ENCODE measurements at places on chromosomes 1 and 21.
A peak's percentile ranks its signal among the peaks of the same experiment; 100 is the strongest.

GRCh38 chr1:149903836-149904491 lies 4.6 kb downstream of the BOLA1 start:
- ATAC-seq = no peak

- no peak for ATAC-seq
Measured at GRCh38 chr1:67969446-67969845, 81.0 kb downstream of the DIRAS3 start.

GRCh38 chr1:95286479-95286878 lies 52.5 kb downstream of the RWDD3 start:
- ATAC-seq = no peak

DNA sequence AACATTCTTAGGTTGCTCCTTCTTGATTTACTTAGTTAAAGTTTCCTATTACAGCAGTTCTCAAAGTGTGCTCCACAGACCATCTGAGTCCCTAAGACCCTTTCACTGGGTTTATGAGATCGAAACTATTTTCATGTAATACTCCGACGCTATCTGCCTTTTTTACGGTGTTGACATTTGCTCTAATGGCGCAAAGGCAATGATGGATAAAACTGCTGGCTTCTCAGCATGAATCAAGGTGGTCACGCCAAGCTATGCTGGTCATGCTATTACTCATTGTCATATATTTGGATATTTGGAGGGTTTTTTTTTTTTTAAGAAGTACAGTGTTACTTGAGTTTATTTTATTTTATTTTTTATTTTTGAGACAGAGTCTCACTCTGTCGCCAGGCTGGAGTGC lies 235.1 kb downstream of the KIF26B start:
- no peak for ATAC-seq

GRCh38 chr1:201617157-201617556 lies 78.2 kb downstream of the NAV1 start:
- no peak for ATAC-seq

DNA sequence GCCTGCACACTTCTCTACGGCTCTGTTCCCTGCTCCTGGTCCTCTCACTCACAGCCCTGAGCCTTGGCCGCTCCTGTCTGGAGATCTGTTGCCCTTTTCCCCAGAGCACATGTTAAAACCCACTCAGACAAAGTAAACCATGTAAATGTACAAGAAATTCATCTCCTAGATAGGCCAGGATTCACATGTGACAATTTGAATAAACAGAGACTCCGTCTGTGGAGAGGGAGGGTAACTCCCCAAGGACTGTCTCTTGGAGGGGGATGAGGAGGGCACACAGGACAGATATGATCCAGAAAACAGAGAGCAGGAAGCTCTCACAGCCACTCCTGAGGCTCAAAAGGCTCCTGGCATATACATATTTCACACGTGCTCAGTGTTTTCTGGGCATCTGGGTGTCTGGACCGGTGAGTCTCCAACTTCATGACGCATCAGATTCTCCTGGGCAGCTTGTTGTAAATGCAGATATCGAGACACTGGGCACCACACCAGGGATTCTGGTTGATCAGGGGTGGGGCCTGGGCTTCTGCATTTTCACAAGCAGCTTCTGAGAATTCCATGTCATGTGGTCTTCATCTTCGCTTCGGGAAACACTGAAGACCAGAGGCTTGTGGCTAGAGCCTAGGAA lies 6.4 kb upstream of the KAZN start:
- ATAC-seq = no peak

DNA sequence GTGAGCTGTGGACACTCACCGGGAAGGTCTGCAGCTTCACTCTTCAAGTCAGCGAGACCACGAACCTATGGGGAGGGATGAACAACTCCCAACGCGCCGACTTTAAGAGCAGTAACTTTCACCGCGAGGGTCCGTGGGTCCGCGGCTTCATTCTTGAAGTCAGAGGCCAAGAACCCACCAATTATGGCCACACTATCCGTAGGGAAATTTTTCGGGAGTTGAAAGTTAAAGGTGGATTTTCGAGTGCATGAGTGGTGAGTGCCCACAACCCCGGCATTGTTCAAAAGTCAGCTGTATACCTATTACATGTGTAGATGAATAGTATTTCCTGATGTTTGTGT lies 19.7 kb downstream of the EXOC8 start:
- ATAC-seq = no peak

DNA sequence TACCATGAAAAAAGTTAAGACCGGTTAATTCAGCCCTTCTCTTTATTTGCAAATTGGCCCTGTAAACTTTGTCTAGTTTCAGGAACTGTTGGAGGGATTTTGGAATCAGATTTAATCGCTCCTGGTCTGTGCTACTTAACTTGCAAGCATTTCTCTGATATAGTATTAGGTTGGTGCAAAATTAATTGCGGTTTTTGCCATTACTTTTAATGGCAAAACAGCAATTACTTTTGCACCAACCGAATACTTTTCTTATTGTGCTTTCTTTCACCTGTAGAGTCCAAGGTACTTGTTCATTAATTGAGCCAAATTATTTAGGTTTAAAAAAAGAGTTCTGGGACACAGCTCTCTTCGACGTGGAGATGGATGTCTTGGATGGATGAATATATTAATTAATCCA lies 92.8 kb upstream of the HNRNPU start:
- ATAC-seq = no peak

GRCh38 chr1:121445679-121446078 lies 260.9 kb downstream of the SRGAP2C start:
- ATAC-seq = no peak

DNA sequence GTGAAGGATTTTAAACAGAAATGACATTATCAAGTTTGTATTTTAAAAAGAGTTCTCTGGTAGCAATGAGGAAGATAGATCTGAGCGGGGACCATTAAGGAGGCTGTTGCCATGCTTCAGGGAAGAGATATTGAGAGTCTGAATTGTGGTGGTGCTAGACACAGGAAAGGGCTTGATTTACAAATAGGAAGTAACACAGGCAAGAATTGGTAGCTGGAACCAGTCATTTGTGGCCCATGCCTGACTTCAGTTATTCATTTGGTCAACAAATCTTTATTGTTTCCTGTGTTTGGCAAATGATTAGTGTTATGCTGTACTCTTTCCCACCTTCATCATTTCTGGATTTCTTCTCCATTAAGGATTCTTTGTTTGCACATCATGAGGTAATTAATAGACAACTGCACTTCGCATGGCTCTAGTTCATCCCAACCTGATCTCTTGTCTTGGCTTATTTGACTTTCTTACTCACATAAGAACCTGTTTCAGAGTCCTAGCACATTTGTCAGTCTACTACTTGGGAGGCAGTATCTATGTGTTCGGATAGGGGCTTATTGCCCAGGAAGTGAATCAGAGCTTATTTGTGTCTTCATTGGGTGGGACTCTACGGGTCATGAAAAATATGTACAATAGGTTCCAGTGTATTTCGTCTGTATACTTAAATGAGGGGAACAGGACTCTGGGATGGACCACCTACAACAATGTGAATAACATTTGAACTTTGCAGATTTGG lies 32.3 kb downstream of the EEIG2 start:
- no peak for ATAC-seq

- ATAC-seq = peak; percentile 20
Measured at GRCh38 chr1:204286831-204287421, 72.8 kb downstream of the PLEKHA6 start.

DNA sequence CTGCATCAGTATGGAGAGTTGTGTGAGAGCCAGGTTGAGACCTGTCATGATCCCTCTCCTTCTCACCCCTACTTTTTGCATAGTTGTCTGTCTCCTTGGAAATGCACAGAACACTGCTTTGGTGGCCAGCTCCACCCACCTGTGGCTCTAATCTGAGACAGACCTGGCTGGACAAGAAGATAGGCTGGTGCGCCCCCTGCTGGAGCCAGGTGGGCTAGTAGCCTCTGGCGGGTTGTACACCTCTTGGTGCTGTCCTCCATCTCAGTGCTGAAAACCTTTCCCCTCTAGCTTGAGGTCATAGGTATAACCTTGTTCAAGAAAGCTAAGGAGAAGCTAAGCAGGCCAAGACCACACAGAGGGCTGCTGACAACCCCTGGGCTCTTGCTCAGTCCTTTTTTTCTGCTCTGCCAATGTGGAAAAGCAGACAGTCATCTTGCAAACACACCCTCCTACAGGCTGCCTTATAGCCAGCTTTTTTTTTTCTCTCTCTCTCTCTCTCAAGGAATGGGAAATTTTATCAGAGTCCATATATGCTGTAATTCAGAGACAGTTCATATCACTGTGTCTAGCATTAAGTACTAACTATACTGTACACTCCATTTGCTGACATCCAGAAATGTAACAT lies 58.8 kb upstream of the SPATA6 start:
- ATAC-seq = no peak

DNA sequence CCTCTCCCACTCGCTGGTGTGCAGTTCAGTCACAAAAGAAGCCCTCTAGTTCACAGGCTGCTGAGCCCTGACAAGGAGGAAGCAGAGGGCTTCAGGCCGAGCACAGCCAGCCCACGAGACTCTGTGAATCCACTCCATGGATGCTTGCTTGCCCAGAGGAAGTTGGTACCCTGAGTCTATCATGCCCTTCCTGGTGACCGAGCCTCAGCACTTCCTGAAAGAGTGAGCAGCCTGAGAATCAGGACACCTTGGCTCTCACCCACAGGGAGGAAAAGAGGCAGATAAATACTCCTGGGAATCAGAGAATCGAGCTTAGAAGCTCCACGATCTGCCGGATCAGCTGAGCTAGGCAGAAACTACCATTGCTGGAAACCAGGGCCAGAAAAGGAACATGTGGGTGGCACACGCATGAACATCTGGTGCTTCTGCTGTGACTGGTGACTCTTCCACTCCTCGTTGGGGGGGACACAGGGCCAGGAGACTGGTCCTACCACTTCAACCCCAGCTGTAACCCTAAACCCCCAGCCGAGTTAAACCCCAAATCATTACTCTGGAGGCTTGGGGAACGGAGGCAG lies 376.3 kb upstream of the CAMK1G start:
- peak; percentile 19 for ATAC-seq

GRCh38 chr1:220921498-220921897 lies 42.3 kb downstream of the HLX start:
- no peak for ATAC-seq

DNA sequence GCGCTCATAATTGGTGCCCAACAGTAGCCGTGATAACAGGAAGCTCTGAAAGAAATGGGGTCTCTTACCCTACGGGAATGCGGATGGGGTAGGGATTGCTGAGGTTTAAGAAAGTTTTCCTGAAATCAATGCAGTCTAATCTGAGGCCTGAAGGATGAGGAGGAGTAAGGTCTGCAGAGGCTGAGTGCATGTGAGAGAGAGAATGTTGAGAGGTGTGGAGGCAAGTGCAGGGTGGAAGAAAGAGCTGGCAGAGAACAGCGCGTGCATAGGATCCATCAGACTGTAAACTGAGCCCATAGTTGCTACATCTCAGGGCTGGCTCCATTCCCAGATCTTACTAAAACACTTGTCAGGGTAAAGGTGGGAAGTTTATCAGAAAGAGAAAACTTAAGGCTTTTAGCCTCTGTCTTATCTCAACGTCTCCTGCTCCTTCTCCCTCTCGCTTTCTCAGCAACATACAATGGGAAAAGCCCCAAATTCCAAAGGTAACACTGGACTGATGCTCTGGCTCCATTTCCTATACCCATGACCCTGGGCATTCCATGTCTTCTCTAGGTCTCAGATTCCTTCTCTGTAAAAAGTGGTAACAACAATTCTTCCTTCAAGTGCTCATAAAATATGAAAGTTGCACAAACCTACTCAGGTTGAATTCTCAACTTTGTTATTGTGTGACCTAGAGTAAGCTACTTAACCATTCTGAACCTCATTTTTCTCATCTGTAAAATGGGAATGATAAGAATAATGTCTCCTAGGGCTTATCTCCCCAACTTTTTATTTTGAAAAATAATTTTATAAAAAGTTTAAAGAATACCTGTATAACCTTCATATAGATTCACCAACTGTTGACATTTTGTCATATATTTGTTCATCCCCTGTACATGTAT lies 75.2 kb downstream of the SH3GLB1 start:
- ATAC-seq = no peak

DNA sequence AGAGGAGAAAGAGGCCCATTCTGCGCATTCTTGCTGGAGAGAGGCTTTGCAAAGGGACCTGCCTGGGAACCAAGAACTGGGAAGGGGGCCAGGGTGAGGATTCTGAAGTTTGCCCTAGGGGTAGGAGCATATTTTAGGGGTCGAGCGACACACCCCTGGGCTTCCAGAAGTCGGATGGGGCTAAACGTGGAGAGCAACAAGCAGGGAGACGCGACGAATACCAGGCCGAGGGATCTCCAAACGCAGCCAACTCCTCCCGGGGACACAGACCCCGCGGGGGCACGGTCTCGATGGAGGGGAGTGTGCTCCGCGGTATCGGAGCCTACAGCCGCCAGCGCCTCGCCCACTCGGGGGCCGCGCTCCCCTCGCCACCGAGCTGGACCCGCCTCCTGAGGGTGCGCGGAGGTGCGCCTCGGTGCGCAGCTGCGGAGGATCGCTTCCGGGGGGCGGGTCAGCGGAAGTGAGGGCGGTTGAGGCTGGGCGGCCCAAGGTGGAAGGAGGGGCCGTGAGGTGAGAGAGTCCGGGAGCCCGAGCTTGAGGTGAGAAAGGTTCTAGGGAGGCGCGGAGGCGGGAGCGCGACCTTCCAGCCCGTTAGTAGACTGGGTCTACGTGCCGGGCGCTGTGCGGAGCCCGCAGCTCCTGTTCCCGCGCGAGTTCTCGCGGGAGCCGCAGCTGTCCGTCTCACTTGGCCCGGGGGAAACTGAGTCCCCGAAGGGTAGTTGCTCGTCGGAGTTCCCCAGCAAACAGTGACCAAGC lies at the start of gene MTFR1L:
Gene MTFR1L, plus strand, starts transcription at position 464 of the 756 bp plus-strand sequence. CDS start 3,151 bp downstream, outside the sequence.
- peak; percentile 94 for ATAC-seq

GRCh38 chr1:178942285-178943198 lies 71.7 kb upstream of the ANGPTL1 start:
- no peak for ATAC-seq

DNA sequence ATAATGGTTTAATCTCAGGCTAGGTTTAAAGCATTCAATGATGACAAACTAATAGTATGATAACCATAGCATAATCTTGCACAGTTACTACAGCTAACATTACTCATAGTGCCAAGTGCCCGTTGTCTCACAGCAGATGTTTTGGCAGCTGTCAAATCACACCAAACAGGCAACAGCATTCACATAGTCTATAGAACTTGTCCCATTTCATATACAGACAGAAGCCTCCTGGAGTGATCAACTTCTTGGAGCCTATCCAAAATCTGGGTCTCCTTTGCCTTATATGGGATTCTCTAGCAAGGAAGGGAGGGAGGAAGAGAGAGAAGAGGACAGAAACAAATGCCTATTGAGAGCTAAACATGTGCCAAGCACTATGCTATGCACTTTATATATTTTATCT lies 250.6 kb upstream of the ZP4 start:
- ATAC-seq = no peak

GRCh38 chr1:171937938-171938337 lies 96.6 kb downstream of the DNM3 start:
- ATAC-seq = no peak

- no peak for ATAC-seq
Measured at GRCh38 chr21:46199436-46200373, 15.4 kb upstream of the SPATC1L start.

- no peak for ATAC-seq
Measured at GRCh38 chr21:38679534-38679933, 126.2 kb upstream of the ETS2 start.

- no peak for ATAC-seq
Measured at GRCh38 chr1:93500275-93500674, 52.4 kb downstream of the FNBP1L start.

- ATAC-seq = no peak
Measured at GRCh38 chr1:2628933-2629626, 3.7 kb downstream of the MMEL1 start.

- no peak for ATAC-seq
Measured at GRCh38 chr1:161260376-161261260, 2.1 kb downstream of the PCP4L1 start.

- no peak for ATAC-seq
Measured at GRCh38 chr21:36929622-36930021, 36.8 kb downstream of the HLCS start.

GRCh38 chr1:84223751-84224432 lies 77.6 kb upstream of the SAMD13 start:
- no peak for ATAC-seq

Data from gastroesophageal sphincter (tissue), 4 donors.